ENCODE measurements at places on chromosomes 11 and 22. TPM values are rescaled to one million over a fixed set of nuclear protein-coding genes. Genes with fewer than 3 reads are reported as not detected.

Gene GGTLC3
- not detected for total RNA-seq

GRCh38 chr11:68341557-68342458 is 29.4 kb downstream of the LRP5 start:
- no peak for DNase-seq

DNA sequence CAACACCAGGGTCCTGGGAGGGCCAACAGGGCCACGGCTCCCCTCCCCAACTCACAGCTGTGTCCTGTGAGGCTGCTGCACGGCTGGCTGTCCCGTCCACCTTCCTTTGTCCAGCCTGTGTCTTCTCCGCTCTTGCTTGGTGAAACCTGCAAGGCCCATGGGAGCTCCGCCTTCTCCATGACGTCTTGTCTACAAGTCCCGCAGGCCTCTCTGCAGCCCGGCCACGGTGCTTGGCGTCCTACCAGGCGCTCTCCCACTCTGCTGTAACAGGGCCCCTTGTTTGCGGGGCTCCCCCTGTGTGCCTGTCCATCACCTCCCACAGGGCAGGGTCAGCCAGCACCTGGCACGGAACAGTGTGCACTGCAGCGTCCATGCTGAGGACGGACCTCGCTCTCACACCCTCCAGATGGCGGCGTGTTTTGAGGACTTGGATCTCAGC is 866.8 kb downstream of the TBC1D22A start:
- DNase-seq, result peak; percentile 36

DNA sequence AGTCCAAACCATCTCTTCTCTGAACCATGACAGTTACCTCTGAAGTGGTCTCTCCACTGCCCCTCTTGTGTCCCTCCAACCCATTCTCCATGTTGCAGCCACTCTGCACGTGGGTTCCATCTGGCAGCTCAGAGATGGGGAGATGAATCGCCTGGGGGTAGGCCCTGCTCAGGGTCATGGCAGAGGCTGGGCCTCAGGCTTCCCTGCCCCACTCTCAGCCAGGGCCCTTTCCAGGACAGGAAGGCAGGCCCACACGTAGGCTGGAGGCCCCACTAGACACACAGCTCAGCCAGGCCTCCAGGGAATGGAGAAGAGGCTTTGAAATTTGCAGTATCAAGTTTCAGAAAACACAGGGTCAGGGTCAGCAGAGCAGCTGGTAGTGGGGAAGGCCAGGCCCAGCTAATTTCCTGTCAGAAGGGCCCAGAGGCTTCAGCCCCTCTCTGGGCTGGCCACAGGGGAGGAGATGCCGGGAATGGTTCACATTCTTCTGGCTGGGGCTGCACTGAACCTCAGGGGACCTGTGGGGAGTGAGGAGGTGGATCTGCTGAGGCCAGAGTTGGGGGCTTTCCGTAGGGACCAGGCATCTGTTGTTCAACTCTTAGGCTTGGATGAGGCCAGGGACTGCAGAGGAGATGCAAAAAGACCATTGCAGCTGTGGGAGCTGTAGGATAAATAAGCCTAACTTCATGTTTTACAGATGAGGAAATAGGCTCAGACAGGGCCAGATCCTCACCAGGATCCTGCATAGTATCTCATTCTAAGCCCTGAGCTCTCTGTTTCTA is 101.6 kb downstream of the SWAP70 start:
- DNase-seq, result no peak

GRCh38 chr11:59654893-59655292 is 13.9 kb downstream of the PATL1 start:
- no peak for DNase-seq

DNA sequence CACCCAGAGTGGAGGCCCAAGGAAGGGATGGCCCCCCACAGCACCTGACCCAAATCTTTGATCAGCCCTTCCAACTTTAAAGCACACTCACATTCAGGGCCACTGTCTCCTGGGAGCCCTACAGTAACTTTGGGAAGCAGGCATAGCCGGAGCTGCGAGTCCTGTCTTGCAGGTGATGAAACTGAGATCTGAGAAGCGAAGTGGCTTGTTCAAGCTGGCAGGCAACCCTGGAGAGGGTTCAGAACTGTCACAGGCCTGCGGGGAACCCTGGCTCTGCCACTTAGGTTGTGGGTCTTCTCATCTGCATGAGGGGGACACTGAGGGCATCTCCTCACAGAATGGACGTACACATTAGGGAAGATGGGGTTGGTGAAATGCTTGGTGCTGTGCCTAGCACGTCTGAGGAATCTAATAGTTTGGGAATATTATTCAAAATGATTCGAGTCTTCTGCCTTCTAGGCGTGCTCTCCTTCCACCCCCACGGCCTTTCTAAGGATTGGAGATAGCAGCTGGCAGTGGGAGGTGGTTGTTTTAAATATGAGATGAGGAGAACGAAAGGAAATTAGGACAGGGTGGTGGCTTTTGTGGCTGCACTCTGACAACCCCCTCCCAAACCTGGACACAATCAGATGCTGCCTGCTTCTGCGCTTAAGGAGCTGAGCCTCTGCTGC is 18.8 kb upstream of the SUN2 start:
- no peak for DNase-seq

Gene TMPRSS4
- total RNA-seq, result not detected

DNA sequence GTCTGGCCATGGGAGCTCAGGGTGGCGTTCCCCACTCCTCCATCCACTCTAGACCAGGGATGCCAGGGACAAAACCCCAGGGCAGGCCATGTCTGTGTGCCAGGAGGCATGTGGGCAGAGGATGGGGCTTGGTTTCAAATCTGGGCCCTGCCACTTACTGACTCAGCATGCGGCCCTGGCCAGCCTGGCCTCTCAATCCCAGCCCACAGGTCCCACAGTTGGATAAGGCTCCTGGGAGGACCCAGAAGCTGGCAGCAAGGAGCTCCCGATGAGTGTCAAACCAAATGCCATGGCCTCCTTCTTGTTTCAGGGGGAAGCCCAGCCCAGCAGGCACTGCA is 1290.4 kb downstream of the BRD1 start:
- no peak for DNase-seq

DNA sequence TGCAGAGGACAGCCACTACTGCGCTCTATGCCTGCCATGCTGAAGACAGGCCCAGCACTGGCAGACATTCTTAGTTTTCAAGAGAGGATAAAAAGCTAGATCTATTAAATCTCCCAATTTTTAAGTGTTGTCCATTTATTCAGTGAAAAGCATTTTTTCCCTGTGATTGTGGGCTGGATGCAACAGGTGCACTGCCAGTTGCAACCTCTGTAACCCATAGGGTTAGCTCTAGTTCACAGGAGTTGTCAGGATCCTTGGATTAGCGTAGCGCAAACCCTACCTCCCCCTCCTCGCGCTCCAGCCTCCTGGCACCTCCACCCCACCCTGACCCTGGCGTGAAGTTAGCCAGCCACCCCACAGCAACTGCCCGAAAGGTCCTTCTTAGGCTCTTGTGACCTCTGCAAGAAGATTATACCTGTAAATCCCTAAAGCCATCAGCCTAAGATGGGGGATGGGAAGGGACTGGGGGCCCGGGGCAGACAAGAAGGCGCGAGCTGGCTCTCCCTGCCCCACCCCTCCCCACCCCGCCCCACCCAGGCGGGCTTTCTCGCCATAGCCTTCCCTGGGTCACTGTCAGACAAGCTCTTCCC is 30.9 kb downstream of the EIF3F start:
- peak; percentile 32 for DNase-seq

GRCh38 chr22:50569041-50569459 is 6.3 kb upstream of the SYCE3 start:
- DNase-seq, result peak; percentile 92

Gene COMMD9
- 26.0 TPM for total RNA-seq

Data from left lobe of liver (tissue), 2 donors.